ENCODE measurements at places on chromosomes 11 and 22. TPM values are rescaled to one million over a fixed set of nuclear protein-coding genes. Genes with fewer than 3 reads are reported as not detected.

Gene MS4A14
- total RNA-seq = not detected

Gene CNGA4
- not detected for total RNA-seq

Gene FOSL1
- total RNA-seq = 6.2 TPM

Gene ART1
- total RNA-seq = not detected

Gene OR51B4
- not detected for total RNA-seq

Gene SMIM35
- not detected for total RNA-seq

Gene SYT12
- 0.14 TPM for total RNA-seq

Gene CSF2RB
- total RNA-seq = under 0.01 TPM

Gene OR4A16
- not detected for total RNA-seq

Gene VWCE
- 1.6 TPM for total RNA-seq

Gene C2CD2L
- total RNA-seq = 5.5 TPM

Gene OR10D3
- not detected for total RNA-seq

Gene CCDC116
- under 0.01 TPM for total RNA-seq

Gene OR5P2
- not detected for total RNA-seq

Gene DGAT2
- total RNA-seq = 5.6 TPM

Gene USP2
- total RNA-seq = 0.88 TPM

Gene BLID
- total RNA-seq = 46.5 TPM

Gene MCAT
- 9.5 TPM for total RNA-seq

Gene SLCO2B1
- 0.30 TPM for total RNA-seq
